Stimulated activated CD8-positive, alpha-beta memory T cell treated with anti-CD3 and anti-CD28 coated beads, Interleukin-4, amount 100 ng/mL, for 4 hours (primary cell): ENCODE measurements at places on chromosomes 3 and 15.

DNA sequence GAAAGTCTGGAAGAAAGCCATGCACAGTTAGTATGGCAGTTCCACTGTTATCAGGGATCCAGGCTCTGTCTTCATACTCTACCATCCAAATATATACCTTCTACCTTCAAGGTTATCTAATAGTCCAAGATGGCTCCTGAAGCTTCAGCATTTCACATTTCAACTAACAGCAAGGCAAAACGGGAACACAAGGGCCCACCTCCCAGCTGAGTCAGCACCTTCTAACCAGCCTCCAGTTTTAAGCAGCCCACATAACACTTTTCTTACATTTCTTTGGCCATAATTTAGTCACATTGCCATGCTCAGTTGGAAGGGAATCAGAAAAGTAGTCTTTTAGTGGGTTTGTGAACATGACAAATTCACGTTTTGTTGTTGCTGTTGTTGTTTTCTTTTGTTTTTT lies 15.4 kb upstream of the MSL2 start:
- DNase-seq = no peak

DNA sequence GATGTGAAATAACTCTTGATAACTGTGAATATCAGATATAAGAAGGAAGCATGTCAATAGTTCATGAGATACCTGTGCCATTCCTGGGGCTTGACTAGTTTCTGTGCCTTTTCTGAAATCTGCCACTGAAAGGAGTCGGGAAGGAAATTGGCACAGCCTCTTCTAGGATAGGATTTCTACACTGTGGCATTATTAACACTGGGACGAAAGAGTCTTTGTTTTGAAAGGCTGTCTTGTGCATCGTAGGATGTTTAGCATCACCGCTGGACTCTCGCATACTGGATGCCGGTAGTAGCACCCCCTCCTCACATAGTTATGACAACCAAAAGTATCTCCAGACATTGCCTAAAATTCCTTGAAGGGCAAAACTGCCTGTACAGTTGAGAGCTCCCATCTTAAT lies 77.9 kb upstream of the SAMMSON start:
- DNase-seq = no peak

DNA sequence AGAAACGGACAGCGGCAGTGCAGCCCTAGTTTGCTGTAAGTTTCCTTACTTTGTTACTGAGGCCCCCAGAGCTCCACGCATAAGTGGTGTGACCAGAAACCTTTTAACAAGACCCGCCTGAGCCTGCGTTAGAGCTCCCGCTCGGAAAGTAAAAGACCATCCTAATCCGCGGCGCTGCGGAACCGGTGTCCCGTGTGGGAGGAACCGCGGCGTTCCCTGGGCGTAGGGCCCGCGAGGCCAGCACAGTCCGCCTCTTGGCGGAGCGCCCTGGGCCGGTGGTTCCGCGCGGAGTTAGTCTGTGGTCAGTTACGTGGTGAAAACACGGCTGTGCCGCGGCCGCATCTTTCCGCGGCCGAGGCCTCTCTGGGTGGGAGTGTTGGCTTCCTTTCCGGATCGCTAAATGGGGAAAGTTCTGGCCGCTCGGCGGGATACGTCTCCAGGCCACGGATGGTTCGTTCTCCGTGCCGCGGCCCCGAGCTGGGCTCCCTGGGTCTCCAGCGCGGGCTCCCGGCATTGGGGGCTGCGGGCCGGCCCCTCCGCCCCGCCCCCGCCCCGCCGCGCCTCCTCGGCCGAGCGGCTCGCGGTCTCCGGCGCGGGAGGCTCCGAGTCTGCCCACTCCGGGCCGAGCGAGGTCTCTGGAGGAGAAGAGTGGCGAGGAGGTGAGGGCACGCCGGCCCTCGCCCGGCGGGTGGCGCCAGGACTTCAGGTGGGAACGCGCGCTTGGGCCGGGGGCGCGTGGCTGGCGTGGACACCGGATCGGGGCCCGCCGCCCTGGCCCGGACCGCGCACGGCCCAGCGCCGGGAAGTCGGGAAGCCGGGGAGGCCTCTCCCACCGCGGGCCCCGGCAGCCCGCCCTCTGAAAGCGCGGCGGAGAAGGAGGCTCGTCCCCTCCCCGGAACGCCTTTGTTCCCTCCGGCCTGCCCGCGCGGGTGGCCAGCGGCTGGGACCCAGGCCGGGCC lies 754 bp downstream of the B3GNT5 start:
- no peak for DNase-seq

DNA sequence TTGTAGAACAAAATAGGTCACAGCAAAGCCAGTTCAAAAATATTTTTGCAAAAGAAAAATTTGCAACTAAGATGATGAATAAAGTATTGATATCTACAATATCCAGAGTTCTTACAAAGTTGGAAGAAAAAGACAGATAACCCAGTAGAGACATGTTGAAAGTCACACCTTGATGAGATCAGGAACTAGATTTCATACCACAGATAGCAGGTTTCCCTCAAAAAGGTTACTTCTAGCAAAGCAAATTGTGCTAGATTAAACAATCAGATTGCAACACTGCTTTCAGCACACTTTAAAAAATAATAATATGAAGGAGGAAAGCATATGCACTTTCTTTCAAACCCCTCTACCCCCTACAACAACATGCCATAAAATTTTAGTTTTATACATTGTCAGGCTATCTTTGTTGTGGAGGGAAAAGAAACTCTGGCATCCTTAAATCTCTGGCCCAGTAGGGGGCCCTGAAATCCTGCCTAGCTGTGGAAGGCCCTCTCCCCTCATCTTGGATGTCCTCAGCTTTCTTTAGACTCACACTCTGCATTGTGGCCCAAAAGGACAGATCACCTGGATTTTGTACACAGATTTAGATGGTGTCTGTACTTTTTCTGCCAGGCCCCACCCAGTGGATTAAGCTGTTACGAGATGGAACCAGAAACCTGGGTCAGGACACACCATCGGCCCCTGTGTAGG lies 50.9 kb downstream of the CCR3 start:
- DNase-seq = no peak

DNA sequence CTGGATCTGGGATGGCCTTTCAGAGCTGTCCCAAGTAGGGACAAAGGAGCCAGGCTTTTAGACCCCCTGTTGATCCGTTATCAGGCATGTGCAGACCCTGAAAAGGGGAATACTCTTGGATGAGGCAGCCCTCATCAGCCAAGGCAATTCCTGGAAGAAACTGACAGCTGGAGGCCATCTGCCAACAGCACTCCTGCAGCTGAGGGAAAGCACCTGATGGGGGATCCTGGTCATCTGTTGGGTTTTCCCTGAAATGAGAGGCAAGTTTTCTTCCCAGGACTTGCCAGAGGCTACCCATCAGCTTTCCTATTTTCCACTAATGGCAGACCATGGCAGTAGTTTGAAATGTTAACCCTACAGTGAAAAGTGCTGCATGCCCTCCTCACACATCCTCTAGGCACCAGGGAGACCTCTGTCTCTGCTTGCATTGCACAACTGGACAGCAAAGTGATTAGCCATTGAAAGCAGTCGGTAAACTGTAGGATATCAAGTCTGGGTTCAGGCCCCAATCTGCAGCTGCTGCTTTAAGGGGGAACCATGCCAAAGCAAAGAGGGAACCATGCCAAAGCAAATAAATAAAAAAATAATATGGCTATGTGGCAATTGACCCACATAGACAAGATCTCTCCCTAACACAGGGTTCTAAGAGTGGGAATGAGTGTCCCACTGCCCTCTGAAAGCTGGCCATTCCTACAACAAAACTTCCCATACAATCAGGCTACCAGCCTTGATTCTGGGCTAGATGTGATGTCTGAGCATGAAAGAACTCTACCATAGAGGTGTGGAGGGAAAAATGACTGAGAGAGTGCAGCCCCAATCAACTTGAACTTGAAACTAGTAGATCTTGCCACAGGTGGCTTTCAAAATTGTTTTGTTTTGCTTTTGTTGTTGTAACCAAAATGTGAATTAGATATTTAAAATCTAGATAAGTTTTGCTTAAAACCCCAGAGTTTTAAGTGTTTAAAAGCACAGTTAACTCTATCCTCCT lies 232.0 kb upstream of the STT3B start:
- DNase-seq = no peak

- DNase-seq = no peak
Observed at GRCh38 chr3:160641665-160642309, 35.2 kb upstream of the ARL14 start.

GRCh38 chr15:23484870-23485269 lies 37.8 kb upstream of the GOLGA6L2 start:
- no peak for DNase-seq

- no peak for DNase-seq
Observed at GRCh38 chr3:151230646-151231045, 27.6 kb upstream of the GPR171 start.

GRCh38 chr3:133709139-133709750 lies 36.9 kb upstream of the TF start:
- no peak for DNase-seq

GRCh38 chr15:97521381-97522285 lies 438.9 kb upstream of the ARRDC4 start:
- no peak for DNase-seq

DNA sequence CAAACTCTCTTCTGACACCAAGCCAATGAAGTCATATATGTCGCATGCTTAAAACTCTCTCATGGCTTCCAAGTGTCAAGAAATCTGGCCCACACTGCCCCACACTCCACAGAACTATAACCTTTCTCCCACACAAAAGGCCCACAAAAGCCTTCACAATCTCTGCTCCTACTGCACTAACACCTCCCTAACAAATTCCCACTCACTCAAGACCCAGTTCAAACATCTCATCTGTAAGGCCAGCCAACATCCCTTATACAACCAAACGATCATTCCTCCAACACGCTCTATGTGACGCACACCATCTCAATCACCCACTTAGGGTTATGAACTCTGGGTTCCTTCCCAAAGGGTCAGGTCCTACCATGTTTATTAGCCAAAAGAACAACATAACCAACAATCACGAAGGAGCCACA lies 13.5 kb downstream of the TBC1D2B start:
- no peak for DNase-seq

GRCh38 chr3:132211896-132212295 lies 105.3 kb upstream of the ACP3 start:
- no peak for DNase-seq

DNA sequence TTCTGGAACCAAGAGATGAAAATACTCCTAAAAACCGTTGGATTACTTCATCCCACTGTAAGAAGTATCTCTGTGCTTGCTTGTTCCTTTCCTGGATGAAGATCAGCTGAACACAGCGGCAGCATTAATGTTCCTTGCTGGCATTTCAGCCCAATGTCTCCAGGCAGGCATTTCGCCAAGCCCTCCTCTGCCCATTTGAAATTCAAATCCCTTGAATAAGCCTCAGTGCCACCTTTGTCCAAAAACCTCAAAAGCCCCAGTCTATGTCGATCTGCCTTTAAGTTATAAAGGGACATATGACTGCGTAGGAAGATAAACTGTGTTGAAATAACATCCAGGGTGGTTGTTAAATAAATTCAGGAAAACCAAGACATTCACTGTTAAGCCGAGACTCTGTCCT lies 156.8 kb upstream of the PDZRN3 start:
- no peak for DNase-seq

DNA sequence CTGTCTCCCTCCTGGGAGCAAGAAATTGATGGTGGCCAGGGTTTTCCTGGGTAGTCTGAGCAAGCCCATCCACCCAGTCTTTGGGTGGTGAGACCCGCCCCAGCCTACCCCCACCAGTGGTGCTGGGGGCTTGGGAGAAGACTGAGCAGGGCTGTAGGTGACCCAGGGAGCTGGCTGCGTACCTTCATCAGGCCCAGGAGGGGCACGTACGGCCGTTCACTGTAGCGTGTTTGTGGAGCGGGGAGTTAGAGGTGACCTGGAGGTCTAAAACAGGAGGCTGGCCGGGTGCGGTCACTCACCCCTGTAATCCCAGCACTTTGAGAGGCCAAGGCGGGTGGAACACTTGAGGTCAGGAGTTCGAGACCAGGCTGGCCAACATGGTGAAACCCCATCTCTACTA lies 11.5 kb downstream of the LOXL1 start:
- DNase-seq = no peak

- DNase-seq = no peak
Observed at GRCh38 chr3:68018275-68018674, 363.9 kb upstream of the SUCLG2 start.

DNA sequence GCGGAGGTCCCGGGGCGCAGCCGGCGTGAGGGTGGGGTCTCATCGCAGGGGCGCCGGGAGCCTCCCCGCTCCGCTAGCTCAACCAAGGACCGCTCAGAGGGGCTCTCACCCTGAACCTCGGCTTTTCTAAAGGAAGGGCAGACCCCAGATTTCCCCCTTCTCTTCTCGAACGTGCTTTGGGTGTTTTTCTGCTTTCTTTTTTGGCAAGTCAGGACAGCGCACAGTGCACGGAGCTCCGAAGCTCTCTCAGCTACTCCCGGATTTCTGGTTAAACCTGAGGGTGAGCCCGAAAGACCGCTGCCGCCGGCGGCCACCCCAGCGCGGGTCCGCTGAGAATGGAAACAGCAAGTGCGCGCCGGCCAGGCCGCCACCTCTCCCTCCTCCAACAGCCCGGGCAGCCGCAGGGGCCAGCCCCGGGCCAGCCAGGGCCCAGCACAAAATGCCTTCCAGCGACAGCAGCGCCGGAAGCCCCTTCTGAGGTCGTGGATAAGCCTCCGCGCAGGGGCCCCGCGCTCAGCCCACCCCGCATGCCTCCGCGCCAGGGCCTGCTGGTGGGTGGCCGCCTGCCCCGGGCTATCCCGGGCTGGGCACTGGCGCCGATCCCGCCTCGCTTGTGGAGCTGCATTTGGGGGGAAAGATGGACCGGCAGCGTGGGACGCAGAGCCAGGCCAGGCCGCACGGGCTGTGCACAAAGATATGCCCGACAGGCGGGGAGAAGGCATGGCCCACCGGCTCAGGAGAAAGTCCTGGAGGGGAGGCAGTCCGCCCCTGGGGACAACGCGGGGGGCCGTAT lies 8.2 kb upstream of the OCA2 start:
- no peak for DNase-seq

DNA sequence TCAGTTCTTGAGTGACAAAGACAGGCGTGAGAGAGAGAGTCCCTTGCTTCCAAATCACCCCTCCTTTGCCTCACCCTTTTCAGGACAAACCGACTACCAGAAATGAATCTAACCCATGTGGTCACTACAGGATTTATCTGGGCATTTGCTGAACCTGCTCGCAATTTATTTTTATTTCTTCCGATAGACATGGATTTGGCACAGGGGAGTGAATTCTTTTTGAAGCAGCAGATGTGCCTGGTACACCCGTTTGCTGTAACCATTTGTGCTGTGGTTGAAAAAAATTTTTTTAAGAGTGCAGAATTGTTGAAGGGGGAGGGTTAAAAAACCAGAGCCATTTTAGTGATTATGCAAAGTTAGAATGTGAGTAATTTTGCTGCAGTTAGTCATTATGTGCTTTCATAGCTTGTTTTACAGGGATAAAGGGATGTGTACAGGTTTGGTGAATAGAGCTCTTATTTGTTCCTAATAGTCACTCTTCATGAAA lies 442.0 kb downstream of the LPP start:
- DNase-seq = no peak

GRCh38 chr15:37528432-37528831 lies 406.0 kb upstream of the TMCO5A start:
- no peak for DNase-seq

DNA sequence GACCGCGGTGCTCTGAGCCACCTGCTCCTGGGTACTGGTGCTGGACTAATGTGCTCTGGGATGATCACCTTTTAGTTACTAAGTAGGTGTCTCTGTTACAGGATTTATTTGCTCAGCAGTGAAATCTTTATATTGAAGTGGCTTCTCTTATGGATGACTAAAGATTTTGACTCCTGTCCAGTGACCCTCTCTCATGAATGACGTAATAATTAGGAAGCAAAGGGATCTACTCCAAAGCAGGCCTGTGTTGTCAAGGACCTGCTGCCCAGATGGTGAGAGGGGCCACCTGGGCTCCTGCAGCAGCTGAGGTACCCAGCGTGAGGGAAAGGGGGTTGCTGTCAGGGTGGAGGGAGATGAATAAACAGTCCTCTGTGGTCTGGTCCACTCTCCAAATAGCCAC lies 263.6 kb downstream of the GABRG3 start:
- DNase-seq = no peak
